SK-N-SH treated with all-trans-retinoic acid at 6 μM for 48 hours (cell line): ENCODE measurements at places on chromosomes 6 and 20.

GRCh38 chr20:1882026-1882425, 13.2 kb upstream of the SIRPA start:
- no peak for ATAC-seq

- ATAC-seq, result no peak
Observed at GRCh38 chr6:42295181-42295580, 77.5 kb upstream of the MRPS10 start.

DNA sequence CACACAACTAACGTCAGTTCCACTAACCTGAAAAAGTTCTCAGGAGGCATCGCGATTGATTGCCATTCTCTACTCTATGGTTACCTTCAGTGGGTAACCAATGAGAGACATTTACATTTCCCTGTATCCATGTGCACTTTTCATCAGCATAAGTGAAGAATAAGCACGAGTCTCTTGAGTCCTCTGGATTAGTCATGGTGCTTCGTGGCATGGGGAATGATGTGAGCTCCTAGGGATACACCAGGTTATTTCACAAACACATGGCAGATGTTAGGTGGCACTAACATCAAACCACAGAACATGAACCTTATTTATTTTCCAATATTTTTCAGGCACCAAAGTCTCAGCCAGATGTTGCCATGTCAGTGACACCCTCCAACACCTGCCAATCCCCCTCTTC, 64.0 kb downstream of the FYN start:
- ATAC-seq, result no peak

- no peak for ATAC-seq
Observed at GRCh38 chr6:154981079-154981870, 13.8 kb upstream of the TIAM2 start.

GRCh38 chr20:15937179-15937578, 636.1 kb downstream of the KIF16B start:
- no peak for ATAC-seq

- ATAC-seq, result peak; percentile 93
Observed at GRCh38 chr20:63707558-63708300, at the start of the genes ARFRP1 and ZGPAT. TSS of gene ARFRP1 (minus strand) at chr20:63707976. CDS start at chr20:63707091, 885 bp downstream. TSS of gene ZGPAT (plus strand) at chr20:63708039. CDS start at chr20:63708581, 542 bp downstream.

DNA sequence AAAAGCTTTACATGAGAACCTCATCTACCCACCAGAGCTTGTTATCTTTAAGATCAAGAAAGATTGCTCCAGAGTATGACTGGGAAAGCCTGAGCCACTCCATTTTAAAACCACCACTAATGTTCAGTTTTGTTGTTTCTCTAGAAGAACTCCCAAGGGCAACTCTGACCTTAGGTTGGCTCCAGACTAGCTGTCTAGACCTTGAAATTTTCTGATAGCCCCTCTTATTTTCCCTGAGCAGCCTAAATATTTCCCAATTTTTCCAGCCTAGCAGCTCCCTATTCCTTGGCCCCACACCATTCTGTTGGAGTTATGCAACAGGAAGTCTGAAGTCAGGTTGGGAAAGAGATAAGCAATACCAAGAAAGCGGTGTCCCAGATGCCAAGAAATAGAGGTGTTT, 84.6 kb upstream of the TCF21 start:
- no peak for ATAC-seq

DNA sequence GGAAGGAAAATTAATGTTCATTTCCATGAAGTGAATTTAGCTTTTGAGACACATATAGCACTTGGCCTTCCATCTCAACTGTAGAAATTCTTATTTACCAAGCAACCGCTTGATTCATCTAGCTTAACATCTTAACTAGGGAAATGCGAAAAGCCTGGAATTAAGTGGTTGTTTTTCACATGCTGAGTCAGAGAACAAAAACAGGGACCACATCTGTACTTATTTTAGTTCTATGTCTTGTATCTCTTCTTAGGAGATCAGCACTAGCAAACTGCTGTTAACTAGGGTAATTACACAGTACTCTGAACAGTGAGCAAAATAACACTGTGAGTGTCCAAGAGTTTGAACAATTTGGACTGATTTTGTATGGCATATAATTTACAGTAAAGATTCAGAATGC, 590.9 kb upstream of the NRSN1 start:
- no peak for ATAC-seq

GRCh38 chr6:75368151-75368779, 83.7 kb upstream of the TMEM30A start:
- peak; percentile 86 for ATAC-seq

DNA sequence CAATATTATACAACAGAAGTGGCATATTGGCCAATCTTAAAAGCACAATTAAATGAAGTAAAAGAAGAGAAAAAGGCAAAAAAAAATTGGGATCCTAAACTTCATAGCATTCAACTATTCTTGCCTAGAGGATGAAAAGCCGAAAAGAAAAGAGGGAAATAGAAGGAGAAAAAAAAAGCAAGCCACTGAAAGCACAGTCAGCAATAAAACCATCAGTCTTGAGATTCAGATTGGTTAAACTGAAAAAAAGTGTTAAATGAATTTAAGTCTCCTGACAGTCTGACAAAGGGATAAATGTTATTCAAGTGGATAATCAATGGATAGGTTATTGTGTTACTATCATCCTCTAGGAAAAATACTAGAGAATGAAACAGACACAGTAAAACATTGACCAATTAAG, 19.9 kb downstream of the MOXD1 start:
- ATAC-seq, result no peak

DNA sequence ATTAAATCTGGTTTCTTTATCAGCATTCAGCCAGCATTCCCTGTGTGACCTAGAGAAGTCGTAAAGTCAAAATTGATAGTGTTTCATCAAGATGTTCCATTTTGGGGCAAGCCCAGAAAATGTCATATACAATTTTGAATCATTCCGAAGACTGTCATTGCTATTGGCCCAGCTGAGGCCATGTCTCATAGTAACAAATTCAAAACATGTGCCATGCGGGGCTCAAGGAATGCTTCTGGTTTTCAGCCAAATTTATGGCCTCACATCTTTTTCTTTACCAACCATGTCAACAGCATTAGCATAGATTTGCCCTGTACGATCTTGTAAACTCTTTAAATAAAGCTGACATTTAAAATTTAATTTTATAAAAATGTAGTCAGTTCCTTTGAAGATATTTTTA, 314.7 kb downstream of the PAX1 start:
- ATAC-seq, result no peak

- no peak for ATAC-seq
Observed at GRCh38 chr20:44723391-44723790, 8.2 kb downstream of the CCN5 start.

DNA sequence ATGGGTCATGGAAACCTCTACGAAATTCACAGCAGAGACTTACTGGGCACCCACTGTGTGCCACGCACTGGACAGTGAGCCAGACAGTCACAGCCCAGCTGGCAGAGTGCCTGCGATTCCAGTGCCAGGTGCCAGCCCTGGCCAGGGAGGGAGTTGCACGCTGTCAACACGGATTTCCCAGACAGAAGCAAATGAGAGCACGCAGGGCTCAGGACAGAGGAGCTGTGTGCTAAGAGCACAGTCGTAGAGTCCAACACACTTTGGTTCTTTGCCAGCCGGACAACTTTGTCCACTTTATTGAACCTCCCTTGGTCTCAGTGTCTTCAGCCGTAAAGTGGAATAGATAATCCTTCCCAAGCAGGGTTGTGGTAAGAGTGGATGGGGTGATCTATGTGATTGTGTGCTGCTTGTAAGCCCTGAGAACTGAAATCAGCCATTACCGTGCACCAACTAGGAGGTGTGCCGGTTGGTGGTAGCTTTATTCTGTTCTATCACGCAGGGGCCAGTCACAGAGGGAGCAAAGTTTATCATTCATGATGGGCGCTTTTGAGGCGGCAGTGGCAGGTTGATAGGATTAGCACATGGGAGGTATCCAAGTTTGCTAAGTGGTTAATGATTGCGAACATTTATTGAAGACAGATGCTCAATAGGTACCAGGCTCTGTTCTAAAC, 40.6 kb downstream of the SIRPA start:
- ATAC-seq, result peak; percentile 14; the same call in 1 of the 3 replicates

GRCh38 chr6:75922226-75922625, 150.2 kb downstream of the IMPG1 start:
- peak; percentile 55; the same call in 2 of the 3 replicates for ATAC-seq

- no peak for ATAC-seq
Observed at GRCh38 chr6:13398069-13398381, 69.7 kb upstream of the TBC1D7 start.

GRCh38 chr6:34695729-34696188, 808 bp downstream of the ILRUN start:
- ATAC-seq, result peak; percentile 13

- ATAC-seq, result no peak
Observed at GRCh38 chr6:26027491-26028211, 59.6 kb upstream of the HFE start.

DNA sequence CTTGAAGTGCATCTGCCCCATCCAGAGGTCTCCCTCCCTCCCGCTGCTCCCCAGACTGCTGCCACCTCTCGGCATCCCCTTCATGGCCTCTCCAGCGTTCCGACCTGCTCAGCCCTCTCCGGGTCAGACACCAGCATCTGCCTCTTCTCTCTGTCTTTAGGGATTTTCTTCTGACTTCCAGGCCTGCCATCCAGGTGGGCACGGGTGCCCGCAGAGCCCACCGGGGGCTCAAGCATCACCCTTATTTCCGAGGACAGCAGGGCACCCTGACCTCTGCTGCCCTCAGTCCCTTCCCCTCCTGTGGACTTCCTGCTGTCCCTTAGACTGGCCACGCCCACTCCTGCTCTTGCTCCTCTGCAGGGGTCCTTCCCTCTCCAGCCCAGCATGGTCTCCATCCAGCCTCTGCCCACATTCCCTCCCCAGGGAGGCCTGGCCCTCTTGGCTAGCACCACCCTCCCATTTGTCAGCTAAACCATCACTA, 3.3 kb downstream of the NPEPL1 start:
- ATAC-seq, result no peak

GRCh38 chr6:122264557-122264956, 134.9 kb upstream of the HSF2 start:
- ATAC-seq, result no peak

DNA sequence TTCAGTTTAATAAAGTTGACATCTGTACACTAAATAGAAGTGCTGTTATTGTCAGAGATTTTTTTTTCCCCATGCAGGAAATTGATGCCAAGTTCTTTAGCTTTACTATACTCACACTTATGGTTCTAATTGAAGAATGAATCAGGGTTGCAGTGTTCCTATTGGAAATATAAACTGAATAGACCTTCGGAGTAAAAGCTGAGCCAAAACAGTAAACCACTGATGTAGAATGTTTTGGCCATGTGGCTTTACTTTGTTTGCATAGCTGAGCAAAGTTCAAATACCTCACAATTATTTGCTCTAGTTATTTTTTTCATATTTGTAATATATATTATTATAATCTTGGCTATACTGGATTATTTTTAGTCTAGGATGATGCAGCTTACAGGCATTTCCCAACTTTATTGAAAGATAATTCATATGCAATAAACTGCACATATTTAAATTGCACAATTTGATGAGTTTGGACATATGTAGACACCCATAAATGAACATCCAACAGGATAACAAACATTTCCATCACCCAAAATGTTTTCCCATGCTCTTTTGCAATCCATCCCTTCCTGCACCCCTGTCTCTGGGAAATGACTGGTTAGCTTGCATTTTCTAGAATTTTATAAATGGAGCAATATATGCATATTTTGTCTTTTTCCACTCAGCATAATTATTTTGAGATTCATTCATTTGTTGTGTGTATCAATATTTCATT, 105.8 kb upstream of the NOX3 start:
- peak; percentile 69 for ATAC-seq
